ENCODE measurements at places on chromosomes 13 and 19.

GRCh38 chr19:50147462-50148423 is 15.3 kb downstream of the IZUMO2 start:
- no peaks in the 10 kb centered on the region for H3K4me1 ChIP-seq
- peak; percentile 58 for DNase-seq
- H3K27me3 ChIP-seq = peaks cover 50% of the 10 kb centered on the region
- no peak overlapping the region for H3K27ac ChIP-seq
- H3K4me3 ChIP-seq = peak overlapping the region; percentile 76

- no peak overlapping the region for H3K27ac ChIP-seq
- no peak overlapping the region for H3K4me3 ChIP-seq
- H3K36me3 ChIP-seq = no peaks in the 10 kb centered on the region
- peaks cover under 1% of the 10 kb centered on the region for H3K27me3 ChIP-seq
Measured at GRCh38 chr13:29287237-29287636, 308.3 kb downstream of the SLC7A1 start.

DNA sequence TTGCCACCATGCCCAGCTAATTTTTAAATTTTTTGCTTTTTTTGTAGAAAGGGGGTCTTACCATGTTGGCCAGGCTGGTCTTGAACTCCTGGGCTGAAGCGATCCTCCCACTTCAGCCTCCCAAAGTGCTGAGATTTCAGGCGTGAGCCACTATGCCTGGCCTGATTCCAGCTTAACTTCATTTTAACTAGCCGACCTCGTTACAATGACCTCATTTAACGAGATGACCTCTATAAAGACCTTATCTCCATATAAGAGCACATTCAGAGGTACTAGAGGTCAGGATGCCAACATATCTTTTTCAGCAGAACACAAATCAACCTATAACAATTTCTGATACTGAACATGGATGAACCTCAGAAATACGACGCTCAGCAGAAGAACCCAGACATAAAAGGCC is 10.6 kb downstream of the KCNN1 start:
- H3K27me3 ChIP-seq = peaks cover 47% of the 10 kb centered on the region
- no peak for DNase-seq
- H3K36me3 ChIP-seq = no peaks in the 10 kb centered on the region
- H3K27ac ChIP-seq = no peak overlapping the region
- H3K4me3 ChIP-seq = no peak overlapping the region

DNA sequence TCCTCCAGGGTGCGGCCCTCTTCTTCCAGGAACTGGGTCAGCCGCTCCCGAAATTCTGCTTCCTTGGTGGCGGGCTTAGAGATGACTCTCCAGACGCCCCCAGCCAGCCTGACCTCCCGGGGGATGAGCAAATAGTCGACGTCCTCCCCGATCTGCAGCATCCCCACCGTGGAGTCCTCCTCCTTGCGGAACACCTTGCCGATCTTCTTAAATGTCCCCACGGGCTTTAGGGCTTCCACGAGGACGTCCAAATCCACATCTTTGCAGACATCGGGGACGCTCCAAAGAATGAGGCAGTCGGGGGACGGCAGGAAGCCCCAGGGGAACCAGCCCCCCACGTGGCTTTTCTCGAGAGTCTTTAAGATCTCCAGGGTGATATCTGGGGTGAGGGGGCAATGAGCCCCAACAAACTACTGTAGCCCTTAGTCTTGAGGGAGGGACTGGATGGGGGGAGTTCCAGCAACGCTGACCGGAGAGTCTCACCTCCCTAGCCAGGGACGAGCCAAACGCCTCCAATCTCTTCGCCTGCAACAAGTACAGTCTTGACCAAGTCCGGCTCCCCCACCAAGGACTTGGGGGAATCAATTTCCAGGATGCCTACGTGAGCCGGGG is 608 bp downstream of the CCDC8 start:
- H3K27me3 ChIP-seq = peaks cover 88% of the 10 kb centered on the region
- H3K4me3 ChIP-seq = no peak overlapping the region

GRCh38 chr13:19888799-19889198 is 25.4 kb upstream of the ZMYM5 start:
- H3K4me1 ChIP-seq = no peaks in the 10 kb centered on the region
- H3K27ac ChIP-seq = no peak overlapping the region
- DNase-seq = no peak

DNA sequence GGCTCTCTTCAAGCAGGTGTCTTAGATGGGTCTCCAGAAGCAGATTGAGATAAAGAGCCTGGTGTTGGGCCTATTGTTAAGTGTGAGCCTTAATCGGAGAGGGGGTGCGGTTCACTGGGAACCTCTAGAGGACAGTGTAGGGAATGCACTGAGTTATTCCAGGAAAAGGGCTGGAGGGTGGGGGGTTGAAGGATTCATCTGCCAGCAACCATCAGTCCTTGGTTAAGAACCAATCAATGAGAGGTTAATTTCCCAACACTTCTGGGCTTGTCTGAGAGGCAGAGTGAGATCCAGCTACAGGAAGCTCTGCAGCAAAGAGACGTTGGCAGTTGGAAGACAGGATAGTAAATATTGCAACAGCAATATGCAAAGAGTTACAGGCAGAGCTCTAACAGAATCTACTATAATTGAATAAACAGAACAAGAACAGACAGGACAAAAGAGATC is 28.7 kb downstream of the CYP4F2 start:
- H3K36me3 ChIP-seq = no peaks in the 10 kb centered on the region
- H3K27me3 ChIP-seq = no peaks in the 10 kb centered on the region
- no peak overlapping the region for H3K27ac ChIP-seq
- no peaks in the 10 kb centered on the region for H3K4me1 ChIP-seq

GRCh38 chr13:46053162-46054012 is 841 bp upstream of the ZC3H13 start:
- no peak for DNase-seq
- H3K4me3 ChIP-seq = peak overlapping the region; percentile 81
- H3K27me3 ChIP-seq = no peaks in the 10 kb centered on the region
- H3K4me1 ChIP-seq = peaks cover 20% of the 10 kb centered on the region

DNA sequence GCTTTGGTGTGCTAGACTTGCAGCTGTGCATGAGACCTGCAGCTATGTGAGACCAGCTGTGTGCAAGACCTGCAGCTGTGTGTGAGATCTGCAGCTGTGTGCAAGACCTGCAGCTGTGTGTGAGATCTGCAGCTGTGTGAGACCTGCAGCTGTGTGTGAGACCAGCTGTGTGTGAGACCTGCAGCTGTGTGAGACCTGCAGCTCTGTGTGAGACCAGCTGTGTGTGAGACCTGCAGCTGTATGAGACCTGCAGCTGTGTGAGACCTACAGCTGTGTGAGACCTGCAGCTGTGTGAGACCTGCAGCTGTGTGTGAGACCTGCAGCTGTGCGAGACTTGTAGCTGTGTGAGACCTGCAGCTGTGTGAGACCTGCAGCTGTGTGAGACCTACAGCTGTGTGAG is 6.7 kb upstream of the DCUN1D2 start:
- H3K36me3 ChIP-seq = peaks cover 14% of the 10 kb centered on the region
- no peaks in the 10 kb centered on the region for H3K27me3 ChIP-seq
- no peak overlapping the region for H3K4me3 ChIP-seq
- DNase-seq = no peak

DNA sequence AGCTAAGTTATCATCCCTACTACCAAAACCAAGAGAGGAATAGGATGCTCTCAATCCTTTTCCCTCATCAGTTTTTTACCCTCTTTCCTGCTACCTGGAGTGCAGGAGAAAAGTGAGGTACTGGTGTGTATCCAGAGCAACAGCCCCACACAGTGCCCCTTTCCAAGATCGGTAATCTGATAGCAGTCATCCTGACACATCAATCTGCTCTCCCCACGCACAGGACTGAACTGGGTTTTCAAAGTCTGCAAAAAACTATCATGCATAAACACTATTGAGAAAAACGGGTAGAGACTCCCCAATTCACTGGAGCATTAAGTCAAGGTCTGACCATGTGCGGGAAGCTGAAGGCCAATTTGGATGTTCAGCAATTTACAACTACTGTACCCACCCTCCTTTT is 284.8 kb downstream of the RBM26 start:
- no peak overlapping the region for H3K27ac ChIP-seq
- no peaks in the 10 kb centered on the region for H3K36me3 ChIP-seq
- H3K4me3 ChIP-seq = no peak overlapping the region
- DNase-seq = no peak

GRCh38 chr13:113009743-113010509 is 40.9 kb downstream of the MCF2L start:
- H3K27ac ChIP-seq = no peak overlapping the region
- H3K4me1 ChIP-seq = no peaks in the 10 kb centered on the region
- no peaks in the 10 kb centered on the region for H3K36me3 ChIP-seq

- H3K27me3 ChIP-seq = no peaks in the 10 kb centered on the region
- H3K36me3 ChIP-seq = no peaks in the 10 kb centered on the region
- no peaks in the 10 kb centered on the region for H3K4me1 ChIP-seq
- no peak overlapping the region for H3K27ac ChIP-seq
- no peak overlapping the region for H3K4me3 ChIP-seq
Measured at GRCh38 chr13:71412231-71412630, 454.8 kb downstream of the DACH1 start.

DNA sequence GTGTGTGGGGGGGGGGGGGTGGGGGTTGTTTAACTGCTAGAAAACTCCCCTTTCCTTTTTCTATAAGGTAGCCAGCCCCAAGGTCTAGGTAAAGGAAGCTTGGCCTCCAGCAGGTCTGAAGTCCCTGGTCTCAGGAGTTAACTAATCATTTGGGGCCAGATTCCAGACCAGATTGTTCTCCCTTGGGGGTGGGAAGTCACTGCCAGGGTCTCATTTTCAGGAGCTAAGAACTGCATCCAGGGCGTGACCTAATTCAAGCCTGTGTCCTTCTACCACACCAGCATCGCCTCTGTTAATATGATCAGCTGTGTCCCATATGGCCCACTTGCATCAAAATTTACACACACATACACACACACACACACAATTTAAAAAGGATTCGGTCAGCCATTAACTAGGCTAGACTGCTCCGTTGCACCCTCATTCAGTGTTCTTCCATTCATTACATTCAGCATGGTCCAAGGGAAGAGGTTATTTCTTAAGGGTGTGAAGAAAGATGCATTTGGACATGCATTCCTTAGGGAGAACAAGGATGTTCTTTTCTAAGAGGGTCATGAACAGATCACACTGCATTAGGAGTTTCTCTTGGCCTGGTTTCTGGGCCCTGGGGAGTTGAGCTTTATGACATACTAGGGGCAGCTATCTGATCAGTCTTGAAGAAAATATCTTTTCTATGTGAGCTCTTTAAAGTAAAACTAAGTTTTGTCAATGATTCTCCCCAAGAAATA is 91.0 kb downstream of the FGF14 start:
- no peak overlapping the region for H3K27ac ChIP-seq
- peaks cover 4% of the 10 kb centered on the region for H3K27me3 ChIP-seq
- no peaks in the 10 kb centered on the region for H3K4me1 ChIP-seq
- no peaks in the 10 kb centered on the region for H3K36me3 ChIP-seq
- DNase-seq = no peak
- H3K4me3 ChIP-seq = no peak overlapping the region

DNA sequence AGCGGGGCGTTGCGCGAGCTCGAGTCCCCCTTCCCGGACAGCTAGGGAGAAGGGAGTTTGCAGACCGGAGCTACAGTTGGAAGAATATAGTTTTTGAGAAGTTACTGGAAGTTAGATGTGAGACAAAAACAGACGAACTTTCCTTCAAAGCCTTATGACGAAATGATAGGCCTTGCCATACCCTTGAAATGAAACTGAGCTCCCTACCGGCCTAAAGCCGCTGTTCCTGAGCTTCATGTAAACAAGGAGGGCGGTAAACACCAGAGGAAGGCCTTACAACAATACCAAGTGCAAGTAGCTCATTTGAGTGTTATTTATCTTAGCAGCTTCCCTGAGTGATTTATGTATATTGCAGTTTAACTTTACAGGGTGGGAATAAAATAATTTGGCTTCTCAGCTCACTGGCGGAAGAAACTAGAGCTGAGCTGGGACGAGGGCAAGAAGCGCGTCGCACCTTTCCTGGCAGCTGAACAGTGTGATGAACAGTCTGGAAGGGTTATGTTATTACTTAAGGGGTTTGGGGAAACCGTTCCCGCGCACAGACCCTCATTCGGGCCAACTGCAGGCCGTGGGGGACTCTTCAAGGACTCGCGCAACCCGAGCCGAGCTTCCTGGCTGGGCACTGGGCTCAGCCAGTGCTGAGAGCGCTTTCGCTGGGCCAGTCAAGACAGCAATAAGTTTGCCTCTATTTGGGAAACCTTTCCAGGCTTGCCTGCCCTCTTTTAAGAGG is 111.2 kb downstream of the KCNRG start:
- H3K4me1 ChIP-seq = peaks cover 41% of the 10 kb centered on the region
- peaks cover 2% of the 10 kb centered on the region for H3K27me3 ChIP-seq
- DNase-seq = no peak
- peak overlapping the region; percentile 96 for H3K27ac ChIP-seq
- H3K4me3 ChIP-seq = peak overlapping the region; percentile 89

DNA sequence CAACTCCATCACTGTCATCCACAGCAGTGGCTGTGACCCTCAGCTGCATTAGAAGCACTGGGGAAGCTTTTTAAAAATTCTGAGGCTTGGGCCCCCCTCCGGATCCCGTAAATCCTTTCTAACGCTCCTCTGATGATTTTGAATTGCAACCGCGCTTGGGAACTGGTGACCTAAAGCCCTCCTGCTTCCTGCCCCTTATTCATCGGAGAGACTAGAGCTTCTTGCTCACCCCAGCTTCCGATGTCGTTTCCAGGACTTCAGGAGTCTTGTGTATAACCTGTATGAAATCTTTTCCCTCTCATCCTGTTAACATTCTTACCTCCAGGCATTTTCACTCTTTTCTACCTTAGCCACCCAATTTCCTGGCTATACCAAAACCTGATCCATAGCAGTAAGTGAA is 14.8 kb downstream of the ZAR1L start:
- H3K27ac ChIP-seq = no peak overlapping the region
- no peak overlapping the region for H3K4me3 ChIP-seq

GRCh38 chr13:95546919-95547318 is 5.6 kb upstream of the CLDN10 start:
- peaks cover 18% of the 10 kb centered on the region for H3K27me3 ChIP-seq
- no peak overlapping the region for H3K4me3 ChIP-seq
- H3K36me3 ChIP-seq = no peaks in the 10 kb centered on the region
- no peaks in the 10 kb centered on the region for H3K4me1 ChIP-seq
- DNase-seq = no peak
- H3K27ac ChIP-seq = no peak overlapping the region

- no peak overlapping the region for H3K27ac ChIP-seq
- no peaks in the 10 kb centered on the region for H3K36me3 ChIP-seq
- no peaks in the 10 kb centered on the region for H3K4me1 ChIP-seq
- no peaks in the 10 kb centered on the region for H3K27me3 ChIP-seq
- no peak overlapping the region for H3K4me3 ChIP-seq
Measured at GRCh38 chr13:35107535-35107934, 165.5 kb downstream of the NBEA start.

DNA sequence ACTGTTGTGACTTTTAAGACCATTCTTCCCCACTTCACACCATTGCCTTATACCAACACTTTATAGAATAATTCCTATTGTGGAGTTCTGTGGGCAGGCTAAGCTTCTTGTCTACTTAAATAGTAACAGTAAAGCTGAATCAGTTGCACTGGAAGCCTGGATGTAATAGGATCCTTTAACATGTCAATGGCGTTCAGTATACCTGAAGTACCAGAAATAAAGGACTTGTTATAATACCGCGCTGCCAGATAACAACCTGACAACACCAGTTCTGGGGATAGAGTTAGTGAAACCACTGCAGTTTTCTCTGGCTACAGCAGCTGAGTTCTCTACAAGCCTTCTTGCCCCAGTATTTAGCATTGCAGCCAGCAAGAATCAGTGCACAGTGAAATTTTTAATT is 52.0 kb upstream of the TNFRSF19 start:
- no peaks in the 10 kb centered on the region for H3K4me1 ChIP-seq
- H3K27me3 ChIP-seq = peaks cover 8% of the 10 kb centered on the region
- H3K27ac ChIP-seq = no peak overlapping the region
- no peak for DNase-seq
- no peak overlapping the region for H3K4me3 ChIP-seq

Measured in T-cell (primary cell).